ENCODE measurements at places on chromosomes 16 and 17. TPM values are rescaled to one million over a fixed set of nuclear protein-coding genes. Genes with fewer than 3 reads are reported as not detected.

The PPP1R27 gene
- total RNA-seq: not detected

The ALKBH5 gene
- 161 TPM for total RNA-seq

The CACNG1 gene
- not detected for total RNA-seq

The EVI2A gene
- total RNA-seq: 0.89 TPM

The ATP2C2 gene
- not detected for total RNA-seq

The KRT28 gene
- not detected for total RNA-seq

The NPIPB13 gene
- 4.0 TPM for total RNA-seq

The MFAP4 gene
- 79.0 TPM for total RNA-seq

The MYH1 gene
- total RNA-seq: 0.11 TPM

The ASGR1 gene
- total RNA-seq: not detected

The CIITA gene
- not detected for total RNA-seq

The RAB26 gene
- total RNA-seq: not detected

The TPSAB1 gene
- total RNA-seq: not detected

The SLC26A11 gene
- 13.9 TPM for total RNA-seq

The FZD2 gene
- total RNA-seq: 21.4 TPM

The KRTAP1-5 gene
- 49.2 TPM for total RNA-seq

The PHKB gene
- 42.0 TPM for total RNA-seq

The SBK1 gene
- total RNA-seq: not detected

The CEP112 gene
- 6.6 TPM for total RNA-seq

The CTU2 gene
- 20.4 TPM for total RNA-seq

The CLEC10A gene
- total RNA-seq: not detected

The ATAD5 gene
- total RNA-seq: 1.1 TPM

The DHRS11 gene
- 3.1 TPM for total RNA-seq

The MAZ gene
- 215 TPM for total RNA-seq

The CCDC144A gene
- total RNA-seq: 3.5 TPM

The RHBDL1 gene
- total RNA-seq: 0.89 TPM

The CAPN15 gene
- 68.0 TPM for total RNA-seq

The ARMC5 gene
- total RNA-seq: 11.2 TPM

The PRSS8 gene
- total RNA-seq: not detected

The BPTF gene
- total RNA-seq: 26.9 TPM
